ENCODE measurements at places on chromosomes 1 and 21.

DNA sequence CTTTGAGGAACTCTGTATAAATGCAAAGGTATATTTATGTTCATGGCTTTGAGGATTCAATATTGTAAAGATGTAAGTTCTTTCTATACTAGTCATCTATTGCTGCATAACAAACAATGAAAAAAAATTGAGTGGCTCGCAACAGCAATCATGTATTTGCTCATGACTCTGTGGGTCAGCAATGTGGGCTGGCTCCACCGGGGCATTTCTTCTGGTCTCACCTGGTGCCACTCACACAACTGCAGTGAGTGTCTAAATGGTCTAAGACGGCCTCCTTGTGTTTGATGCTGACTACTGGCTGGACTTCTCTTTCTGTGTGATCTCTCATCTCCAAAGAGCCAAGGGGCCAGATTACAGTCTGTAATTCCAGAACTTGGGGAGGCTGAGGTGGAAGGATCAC, 45.1 kb upstream of the EXO1 start:
- no peak for DNase-seq

DNA sequence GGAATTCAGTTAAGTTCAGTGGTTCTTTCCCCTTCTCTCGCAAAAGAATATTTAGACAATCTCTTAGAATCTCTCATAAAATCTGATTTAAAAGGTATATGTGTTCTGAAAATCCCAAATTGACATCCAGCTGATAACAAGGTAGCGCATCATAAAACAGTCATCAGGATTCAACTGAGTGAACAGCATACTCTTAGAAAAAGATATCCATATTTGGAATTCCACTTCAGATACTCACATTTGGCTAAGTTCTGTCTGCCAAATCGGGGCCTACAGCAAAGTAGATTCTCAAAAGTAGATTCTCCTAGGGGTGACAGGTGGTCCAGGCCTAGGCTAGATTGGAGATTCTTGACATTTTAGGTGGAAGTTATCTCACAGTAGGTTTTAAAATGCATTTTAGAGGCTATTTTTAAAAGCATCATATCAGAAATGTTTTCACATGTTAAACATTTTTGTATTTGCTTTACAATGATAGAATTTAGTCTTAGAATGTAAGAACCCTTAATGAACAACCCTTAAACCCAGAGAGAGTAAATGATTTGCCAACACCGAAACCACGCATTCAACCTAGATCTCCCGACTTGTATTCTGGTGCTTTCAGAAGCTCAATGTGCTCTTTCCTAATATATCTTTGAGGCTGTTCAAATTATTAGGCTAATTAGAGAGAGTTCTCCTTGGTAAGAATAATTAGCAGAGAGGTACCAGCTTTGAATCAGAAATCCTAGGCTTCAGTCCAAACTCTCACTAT, 318.9 kb downstream of the LMO4 start:
- no peak for DNase-seq

DNA sequence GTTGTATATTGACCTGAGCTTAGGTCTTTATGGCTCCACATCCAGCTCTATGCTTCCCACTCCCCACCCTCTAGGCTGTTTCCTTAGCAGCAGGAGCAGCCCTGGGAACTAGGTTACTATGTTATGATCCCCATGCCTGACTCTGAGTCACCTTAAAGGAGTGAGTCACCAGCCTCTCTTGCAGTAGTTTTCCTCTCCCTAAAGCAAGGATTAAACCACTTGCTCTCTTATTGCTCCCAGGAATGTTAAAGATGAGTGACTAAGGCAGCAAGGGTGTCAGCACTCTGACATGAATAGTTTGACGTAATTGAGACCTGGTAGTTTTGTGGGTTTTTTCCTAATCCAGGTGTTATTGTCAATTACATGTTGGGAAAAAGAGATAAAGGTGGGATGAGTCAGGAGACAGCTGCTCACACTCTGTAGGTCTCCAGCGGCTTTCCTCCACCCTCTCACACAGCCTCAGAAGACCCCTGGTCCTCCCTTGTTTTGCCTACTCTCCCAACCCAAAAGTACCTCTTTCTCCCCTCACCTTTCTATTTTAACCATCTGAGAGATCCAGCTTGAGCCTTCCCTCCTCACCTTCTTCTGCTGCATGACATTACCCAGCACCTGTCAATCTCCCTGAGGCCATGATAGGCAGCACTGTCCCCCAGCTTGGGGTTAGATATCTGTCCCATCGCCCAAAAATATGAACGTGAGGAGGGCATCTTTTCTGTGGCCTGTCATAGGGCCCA, 369.1 kb upstream of the VAMP3 start:
- no peak for DNase-seq

DNA sequence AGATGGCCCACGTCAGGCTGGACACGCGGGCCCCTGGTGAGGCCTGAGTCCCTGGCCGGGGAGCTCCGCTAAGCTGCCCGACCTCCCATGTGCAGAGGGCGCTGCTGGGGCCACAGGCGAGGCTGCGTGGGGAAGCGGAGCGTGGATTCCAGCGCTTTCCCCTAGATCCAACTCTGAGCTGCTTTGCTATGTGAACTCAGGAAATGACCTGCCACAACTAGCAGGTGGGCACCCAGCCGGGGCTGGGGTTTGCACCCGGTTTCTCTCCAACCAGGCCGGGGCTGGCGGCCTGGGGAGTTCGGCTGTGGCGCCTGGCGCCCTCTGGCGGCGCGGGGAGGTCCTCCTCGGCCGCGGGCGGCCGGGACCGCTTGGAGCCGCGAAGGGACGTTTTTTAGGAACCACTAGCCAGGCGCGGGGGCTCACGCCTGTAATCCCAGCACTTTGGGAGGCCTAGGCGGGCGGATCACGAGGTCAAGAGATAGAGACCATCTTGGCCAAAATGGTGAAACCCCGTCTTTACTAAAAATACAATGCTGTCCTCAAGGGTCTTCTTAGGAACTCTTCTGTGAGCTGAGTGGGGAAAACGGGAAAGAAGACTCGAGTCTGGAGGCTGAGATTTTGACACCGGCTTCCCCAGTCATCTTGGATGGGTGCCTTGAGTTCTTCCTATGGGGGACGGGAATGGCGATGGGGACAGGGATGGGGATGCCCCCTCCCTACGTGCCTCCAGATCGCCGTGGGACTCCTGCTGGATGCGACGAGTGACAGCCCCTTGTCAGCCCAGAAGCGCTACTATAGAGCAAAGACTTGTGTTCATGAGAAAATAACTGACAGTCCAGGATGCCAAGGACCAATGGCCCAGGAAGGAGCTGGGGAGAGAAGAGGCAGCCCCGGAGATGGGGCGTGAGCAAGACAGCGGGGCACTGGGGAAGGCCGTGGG, 12.6 kb downstream of the PYCR2 start:
- DNase-seq: no peak

GRCh38 chr1:46070164-46070814, 62.1 kb downstream of the PIK3R3 start:
- no peak for DNase-seq

DNA sequence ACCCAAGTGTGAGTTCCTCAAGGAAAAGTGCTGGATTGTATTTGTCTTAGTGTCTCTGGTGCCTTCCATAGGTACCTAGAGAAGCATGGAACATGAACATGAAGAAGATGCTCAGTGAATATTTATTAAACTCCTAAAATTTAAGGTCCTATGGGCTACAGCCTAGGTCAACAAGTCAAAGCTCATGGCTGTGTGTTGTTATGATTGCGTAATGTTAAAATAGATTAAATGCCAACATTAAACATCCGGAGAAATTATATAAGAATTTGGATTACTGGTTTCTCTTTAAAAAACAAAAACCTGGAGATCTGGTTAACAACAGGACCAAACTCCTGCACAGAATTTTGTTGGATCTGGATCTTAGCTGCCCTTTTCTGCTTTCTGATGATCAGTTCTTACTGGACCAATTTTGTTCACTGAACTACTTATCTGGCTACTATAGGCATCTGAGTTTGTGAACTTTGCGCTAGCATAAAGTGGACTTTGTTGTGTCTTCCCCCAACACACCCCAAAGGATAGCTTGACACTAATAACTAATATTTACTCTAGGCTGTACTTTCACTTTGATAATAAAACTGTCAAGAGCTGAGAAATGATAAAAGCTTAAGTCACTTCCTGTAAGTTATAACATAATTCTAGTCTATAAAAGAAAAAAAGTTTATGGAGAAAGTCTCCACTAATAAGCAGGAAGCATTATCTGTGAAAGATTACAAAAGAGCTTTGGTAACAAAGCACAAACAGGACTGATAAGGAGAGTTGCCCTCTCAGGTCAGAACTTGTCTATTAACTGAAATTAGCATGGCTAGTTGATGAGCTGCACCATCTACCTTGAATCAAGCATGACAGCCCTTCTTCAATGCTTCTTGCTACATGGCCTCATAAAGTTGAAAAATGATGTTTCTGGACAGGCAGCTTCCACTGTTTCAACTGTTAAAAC, 20.7 kb downstream of the F5 start:
- DNase-seq: no peak

DNA sequence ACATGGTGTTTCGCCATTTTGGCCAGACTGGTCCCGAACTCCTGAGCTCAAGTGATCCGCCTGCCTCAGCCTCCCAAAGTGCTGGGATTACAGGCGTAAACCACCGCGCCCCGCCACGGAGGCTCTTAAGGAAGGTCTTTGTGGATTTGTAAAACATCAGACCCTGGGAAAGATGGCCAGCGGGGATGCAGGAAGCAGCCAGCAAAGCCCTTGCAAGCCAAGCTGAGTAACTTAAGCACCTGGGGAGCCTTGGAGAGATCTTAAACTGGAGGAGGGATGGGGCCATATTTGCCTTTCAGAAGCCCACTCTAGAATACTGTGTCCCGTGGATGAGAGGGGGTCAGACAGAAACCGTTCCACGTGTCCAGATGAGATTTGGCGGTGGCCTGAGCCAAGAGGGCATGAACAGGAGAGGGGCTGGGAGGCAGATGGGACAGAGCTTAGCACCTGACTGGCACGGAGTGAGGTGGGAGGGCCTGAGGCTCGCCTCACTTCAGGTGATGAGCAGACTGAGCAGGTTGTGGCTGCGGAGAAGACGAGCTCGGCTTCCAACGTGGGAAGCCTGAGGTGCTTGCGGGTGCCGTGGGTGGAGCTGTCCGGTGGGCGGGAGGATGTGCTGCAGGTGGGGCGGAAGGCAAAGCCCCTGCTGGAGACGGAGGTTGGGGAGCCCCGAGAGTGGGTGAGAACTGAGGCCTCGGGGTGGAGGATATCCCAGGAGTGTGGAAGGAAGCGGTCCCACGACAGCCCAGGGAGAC, 11.7 kb downstream of the C1orf216 start:
- DNase-seq: no peak

DNA sequence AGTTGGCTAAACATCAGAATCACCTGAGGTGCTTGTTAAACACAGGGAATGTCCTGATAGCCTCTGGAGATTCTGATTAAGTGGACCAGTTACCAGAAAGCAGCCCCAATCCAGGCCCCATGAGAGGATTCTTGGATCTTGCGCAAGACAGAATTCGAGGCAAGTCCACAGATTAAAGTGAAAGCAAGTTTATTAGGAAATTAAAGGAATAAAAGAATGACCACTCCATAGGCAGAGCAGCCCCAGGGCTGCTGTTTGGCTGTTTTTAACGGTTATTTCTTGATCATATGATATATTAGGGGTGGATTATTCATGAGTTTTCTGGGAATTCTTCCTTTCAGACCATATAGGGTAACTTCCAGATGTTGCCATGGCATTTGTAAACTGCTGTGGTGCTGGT, 176.2 kb downstream of the ROR1 start:
- no peak for DNase-seq

DNA sequence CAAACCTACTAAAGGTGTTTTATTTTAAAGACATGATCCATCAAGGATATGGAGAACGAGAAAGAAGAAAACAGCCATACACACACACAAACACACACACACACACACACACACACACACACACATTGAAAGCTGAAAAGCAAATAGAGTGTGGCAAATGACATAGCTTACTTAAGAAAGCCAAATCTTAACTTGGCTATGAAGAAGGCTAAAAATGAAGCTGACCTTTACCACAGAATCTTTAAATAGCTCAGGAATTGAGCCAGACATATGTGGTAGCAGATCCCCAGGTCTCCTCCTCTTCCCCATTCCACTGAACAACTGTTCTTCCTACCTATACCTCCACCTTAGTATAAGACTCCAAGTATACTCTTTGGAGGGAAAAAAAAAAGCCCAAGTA, 185.6 kb downstream of the CLEC20A start:
- DNase-seq: no peak

DNA sequence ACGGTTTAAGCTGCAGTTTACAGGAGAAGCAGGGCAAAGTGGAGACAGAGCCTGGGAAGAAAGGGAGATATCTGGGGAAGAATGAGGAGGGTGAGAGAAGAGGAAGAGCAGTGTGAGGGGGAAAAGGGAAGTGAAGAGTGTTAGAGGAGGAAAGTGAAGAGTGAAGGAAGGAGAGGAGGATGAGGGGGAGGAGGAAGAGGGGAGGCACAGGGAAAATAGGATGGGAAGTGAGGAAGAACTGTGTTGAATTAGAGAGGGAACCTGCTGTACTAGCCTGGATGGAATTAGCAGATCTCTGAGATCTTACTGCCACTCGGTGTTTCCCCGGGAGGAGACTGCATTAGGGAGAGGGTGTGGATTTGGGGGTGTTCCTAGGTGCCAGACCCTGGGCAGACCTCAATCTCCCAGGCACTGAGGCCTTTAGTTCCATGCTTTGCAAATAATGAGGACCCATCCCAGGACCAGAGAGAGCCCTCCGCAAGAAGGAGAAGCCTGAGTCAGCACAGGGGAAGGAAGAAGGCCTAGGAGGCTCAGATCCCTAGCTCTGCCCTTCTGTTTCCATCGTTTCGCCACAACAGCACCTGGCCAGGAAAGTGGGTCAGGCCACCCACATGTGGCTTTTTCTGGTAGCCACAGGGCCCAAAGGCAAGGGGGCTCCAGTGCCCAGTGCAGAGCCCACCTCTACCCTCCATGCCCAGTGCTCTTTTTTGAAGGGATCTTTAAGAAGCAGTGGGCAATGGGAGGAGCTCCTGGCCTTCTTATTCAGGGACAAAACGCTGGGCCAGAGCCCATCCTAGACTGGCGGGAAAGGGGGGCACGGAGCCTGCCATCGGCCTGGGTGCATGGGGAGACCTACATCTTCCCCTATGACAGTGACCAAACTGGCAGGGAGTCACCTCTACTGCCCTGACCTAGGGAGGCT, 2.0 kb downstream of the LRRN2 start:
- DNase-seq: no peak

DNA sequence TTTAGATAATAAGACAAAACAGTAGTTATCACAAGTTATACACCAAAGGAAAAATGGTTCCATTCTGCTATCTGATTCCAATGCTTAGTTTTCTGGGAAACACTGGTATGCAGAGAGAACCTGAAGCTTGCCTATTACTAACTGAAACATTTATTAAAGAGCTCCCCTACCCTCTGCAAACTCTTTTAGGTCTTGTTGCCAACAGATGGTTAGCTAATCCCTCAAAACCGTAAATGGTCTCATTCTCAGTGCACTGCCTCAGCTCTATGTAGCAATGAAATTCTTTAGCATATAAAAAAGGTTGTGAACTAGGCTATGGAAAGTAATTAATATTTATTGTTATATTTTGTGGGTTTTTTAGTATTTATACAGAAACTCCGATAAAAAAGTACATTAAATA, 20.4 kb downstream of the C21orf91 start:
- DNase-seq: no peak
